ENCODE measurements at places on chromosomes 13 and 19. TPM values are rescaled to one million over a fixed set of nuclear protein-coding genes. Genes with fewer than 3 reads are reported as not detected.
A peak's percentile ranks its signal among the peaks of the same experiment; 100 is the strongest.

GRCh38 chr19:56252699-56253422 is 19.7 kb upstream of the EDDM13 start:
- peak; percentile 89 for DNase-seq

DNA sequence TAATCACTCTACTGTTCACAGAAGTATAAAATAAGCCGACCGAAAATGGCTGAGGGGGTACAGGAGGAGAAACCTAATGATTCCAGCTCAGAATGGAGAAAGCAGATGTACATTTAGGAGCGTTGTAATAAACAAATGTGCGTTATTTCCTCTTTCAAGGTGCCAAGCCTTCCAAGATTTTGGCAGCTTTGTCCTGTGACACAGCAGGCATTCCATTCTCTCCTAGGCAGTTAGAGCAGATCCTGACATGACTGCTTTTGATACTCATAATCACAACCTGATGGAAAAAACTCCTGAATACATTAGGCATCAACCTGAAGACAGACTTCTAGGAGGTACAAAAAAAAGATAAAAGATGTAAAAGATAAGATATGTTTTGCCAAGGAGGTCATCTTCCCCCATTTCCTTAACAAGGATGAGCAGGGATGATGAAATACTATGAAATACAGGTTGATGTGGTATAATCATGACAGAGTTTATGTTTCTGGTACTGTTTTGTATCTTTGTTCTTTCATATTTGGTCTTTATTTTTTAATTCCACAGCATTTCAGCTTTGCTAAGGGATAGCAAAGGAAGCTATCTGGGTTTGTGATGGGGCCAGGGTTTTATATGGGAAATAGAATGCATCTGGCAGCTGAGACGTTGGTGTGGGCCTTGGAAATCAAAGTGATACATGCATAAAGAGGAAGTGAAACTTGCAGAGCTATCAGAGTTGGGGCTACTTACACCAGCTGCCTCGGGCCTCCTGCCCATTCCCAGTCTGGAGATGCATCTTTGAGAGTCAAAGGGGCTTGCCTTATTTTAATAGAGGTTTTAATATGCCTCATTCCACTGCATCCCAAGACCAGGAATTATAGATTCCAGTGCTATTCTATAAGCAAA is 222.5 kb downstream of the OXGR1 start:
- DNase-seq = no peak

DNA sequence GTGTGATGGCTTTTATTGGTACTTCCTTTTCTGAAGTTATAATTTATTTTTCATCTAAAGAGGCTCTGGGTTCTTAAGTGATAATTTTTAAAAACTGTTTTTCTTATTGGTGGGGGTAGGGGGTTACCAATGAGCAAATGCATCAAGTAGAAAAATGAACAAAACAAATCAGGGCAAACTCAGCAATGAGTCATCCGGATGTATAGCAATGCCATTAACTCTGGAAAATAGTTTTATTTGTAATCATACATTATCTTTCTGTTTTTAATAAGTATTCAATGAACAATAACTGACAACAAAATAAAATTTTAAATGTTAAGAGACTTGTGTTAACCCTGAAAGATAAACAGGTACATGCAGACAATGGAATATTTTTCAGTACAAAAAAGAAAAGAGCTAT is 67.6 kb downstream of the UFM1 start:
- DNase-seq = no peak

GRCh38 chr13:32093006-32093405 is 61.4 kb downstream of the FRY start:
- no peak for DNase-seq

GRCh38 chr19:13120031-13120430 is 2.0 kb downstream of the NACC1 start:
- DNase-seq = no peak

ZNF625 gene
- total RNA-seq = 1.9 TPM

DNA sequence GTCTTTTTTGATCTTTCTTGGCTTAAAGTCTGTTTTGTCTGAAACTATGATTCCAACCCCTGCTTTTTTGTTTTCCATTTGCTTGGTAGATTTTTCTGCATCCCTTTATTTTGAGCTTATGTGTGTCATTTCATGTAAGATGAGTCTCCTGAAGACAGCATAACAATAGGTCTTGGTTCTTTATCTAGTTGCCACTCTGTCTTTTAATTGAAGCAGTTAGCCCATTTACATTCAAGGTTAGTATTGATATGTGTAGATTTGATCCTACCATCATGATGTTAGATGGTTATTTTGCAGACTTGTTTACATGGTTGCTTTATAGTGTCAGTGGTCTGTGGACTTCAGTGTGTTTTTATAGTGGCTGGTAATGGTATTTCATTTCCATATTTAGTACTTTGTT is 1678.9 kb downstream of the PCDH9 start:
- no peak for DNase-seq

- no peak for DNase-seq
Observed at GRCh38 chr13:35518337-35518946, 42.0 kb upstream of the MAB21L1 start.

Measured in pancreas (tissue), 10 donors.